ENCODE measurements at places on chromosomes 16 and 17. TPM values are rescaled to one million over a fixed set of nuclear protein-coding genes. Genes with fewer than 3 reads are reported as not detected.
A peak's percentile ranks its signal among the peaks of the same experiment; 100 is the strongest.

The CNTROB gene
- total RNA-seq, result 61.3 TPM

The SCGB1C2 gene
- not detected for total RNA-seq

The TMEM204 gene
- not detected for total RNA-seq

The FOXJ1 gene
- total RNA-seq, result 17.8 TPM

The HEATR9 gene
- total RNA-seq, result not detected

The BCL6B gene
- total RNA-seq, result 1.3 TPM

The PRAC2 gene
- not detected for total RNA-seq

The CA7 gene
- total RNA-seq, result 0.61 TPM

The ENPP7 gene
- total RNA-seq, result not detected

The TP53TG3D gene
- not detected for total RNA-seq

The SKAP1 gene
- not detected for total RNA-seq

The KRT33A gene
- total RNA-seq, result not detected

The CLEC10A gene
- total RNA-seq, result not detected

The SMIM5 gene
- total RNA-seq, result not detected

The LRRC46 gene
- total RNA-seq, result 0.95 TPM

The RGS9 gene
- 13.8 TPM for total RNA-seq

DNA sequence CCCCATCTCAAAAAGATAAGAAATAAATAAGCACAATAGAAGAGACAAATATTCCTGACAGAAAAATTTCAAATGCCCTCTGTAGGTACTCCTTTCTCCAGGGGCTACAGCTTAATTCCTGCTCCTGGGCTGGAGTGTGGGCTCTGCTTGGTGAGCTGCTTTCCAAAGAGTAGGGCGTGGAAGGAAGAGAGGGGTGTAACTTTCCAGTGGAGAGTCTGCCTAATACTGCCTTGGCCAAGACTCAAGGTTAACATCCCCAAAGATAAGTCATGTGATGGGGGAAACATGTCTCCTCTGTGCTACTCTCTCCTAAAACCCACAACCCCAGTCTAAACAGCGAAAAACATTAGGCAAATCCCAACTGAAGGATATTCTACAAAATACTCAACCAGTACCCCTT, 42.7 kb downstream of the TMC5 start:
- no peak for DNase-seq

DNA sequence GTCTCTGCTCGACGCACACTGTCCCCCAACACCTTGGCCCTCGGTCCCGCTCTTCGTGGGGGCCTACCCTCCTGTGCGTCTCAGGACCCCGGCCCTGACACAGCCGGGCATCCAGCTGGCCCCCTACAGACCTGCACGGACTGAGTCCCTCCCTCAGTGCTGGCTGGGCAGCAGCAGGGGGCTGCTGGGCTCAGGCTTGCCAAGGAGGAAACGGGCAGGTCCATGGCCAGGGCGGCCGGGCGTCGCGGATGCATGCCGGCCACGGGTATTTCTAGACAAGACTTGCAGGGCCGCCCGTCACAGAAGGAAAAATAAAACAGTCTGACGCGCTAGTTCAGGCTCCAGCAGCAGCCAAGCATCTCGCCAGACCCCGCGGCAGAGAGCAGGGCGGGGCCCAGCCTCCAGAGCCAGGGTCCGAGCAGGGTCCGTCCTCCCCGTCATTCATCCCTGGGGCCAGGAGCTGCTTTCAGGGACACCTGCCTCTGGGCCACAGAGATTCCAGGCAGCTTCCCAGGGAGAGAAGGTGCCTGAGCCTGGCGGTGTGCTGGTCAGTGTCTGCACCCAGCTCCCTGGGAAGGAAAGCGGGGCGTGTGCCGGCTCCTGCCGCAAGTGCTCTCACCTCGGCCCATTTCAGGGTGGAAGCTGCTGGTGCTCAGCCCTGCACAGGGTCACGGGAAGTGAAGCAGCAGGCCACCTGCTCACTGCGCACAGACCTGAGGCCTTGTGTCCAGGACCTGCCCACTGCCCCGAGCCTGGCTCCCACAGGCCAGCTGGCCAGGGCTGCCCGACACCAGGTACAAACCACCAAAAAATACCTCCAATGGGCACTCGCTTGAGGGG, 7.2 kb upstream of the PVALEF start:
- DNase-seq, result no peak

DNA sequence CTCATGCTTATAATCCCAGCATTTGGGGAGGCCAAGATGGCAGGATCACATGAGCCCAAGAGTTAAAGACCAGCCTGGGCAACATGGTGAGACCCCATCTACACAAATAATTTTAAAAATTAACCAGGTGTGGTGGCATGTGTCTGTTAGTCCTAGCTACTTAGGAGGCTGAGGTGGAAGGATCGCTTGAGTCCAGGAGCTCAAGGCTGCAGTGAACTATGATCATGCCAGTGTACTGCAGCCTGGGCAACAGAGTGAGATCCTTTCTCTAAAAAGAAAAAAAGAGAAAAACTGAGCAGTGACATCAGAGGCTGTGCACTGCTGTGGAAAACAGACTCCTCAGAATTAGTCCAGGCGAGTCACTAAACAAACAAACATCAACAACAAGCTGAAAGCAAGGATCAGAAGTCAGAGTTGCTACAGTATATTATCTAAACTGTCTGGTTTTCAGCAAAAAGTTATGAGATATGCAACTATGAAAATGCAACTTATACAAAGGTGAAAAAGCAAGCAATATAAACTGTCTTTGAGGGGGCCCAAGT, 39.3 kb downstream of the CBFB start:
- no peak for DNase-seq

- DNase-seq, result no peak
Observed at GRCh38 chr17:78661093-78661770, 84.0 kb upstream of the DNAH17 start.

DNA sequence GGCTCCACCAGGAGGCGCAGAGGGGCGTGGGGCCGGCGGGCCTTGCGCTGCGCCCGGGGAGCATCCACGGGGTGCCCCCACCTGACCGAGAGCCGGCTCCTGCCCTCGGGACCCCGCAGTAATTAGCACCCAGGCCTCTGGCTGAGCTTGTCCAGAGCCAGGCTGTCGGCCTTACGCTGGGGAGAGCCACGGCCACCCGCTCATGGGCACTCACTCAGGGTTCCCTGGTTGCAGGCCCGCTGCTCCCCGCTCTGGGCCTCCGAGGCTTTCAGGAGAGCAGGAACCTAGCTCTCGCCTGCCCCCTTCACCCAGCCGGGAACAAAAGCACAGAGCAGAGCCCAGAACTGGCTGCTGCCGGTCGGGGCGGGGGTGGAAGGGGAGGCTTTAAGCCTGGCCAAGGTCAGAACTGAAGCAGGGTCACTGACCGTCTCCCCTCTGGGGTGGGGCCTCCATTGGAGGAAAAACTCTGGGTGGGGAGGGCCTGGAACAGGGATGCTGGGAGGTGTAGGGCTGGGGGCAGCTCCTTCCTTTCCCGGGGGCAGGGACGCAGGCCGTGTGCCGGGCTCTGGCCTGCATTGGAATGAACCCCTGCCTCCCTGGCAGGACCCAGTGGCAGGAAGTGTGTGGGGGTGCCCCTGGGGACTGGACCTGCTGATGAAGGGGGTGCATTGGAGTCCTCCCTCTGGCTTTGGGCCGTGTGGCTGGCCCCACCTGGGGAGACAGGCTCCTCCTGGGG, 12.3 kb downstream of the GLIS2 start:
- DNase-seq, result peak; percentile 95

GRCh38 chr16:83952940-83953795, at the start of gene OSGIN1:
Gene OSGIN1, plus strand, starts transcription at chr16:83953240. Its CDS starts 4,432 bp downstream, at chr16:83957672.
- peak; percentile 88 for DNase-seq

DNA sequence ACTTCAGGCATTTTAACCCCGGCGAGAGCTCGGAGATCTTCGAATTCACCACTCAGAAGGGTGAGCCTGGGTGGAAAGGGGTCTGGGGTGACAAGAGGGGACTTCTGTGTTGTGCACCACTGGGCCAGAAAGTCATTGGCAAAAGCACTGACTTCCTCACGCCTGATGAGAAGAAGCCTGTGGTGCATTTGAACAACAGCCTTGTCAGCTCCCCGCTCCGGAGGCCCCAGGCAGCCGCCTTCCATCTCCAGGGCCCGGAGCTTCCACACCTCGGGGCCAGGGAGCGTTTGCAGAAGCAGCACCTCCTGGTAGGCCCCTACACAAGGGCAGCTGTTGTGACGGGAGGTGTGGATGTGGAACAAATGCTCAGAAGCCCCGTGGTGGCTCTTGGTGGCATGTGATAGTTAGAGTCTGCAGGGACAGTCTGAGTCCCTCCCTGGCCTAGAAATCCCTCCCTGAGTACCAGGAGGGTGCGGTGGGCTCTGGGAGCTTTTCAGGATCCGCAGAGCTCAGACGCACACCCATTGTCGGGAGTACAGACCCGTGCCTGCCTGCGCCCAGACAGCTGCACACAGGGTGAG, 9.7 kb downstream of the CACNG1 start:
- DNase-seq, result peak; percentile 53

DNA sequence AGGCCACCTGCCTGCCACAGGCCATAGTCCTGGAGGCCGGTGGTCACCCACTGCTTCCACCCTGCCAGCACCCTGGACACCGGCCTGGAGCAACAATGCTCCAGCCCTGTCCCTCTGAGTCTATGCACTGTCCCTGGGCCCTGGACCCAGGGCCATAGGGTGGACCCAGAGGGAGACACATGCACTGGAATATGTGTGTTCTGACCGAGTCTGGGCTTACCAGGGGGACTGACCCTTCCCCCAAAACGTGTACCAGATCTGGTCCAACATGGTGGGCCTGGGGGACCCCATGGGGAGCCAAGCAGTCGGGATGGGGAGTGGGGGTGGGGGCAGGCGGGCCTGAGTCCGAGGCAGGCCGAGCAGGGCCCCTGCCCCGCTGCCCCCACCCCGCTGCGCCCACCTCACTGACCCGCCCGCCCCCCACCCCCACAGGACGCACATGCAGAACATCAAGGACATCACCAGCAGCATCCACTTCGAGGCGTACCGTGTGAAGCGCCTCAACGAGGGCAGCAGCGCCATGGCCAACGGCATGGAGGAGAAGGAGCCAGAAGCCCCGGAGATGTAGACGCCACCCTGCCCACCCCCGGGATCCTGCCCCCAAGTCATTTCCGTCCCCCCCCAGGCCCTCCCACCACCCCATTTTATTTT, 357.4 kb downstream of the SEC14L1 start:
- peak; percentile 35 for DNase-seq

GRCh38 chr17:39325528-39326240, 75.7 kb downstream of the FBXL20 start:
- DNase-seq, result no peak

DNA sequence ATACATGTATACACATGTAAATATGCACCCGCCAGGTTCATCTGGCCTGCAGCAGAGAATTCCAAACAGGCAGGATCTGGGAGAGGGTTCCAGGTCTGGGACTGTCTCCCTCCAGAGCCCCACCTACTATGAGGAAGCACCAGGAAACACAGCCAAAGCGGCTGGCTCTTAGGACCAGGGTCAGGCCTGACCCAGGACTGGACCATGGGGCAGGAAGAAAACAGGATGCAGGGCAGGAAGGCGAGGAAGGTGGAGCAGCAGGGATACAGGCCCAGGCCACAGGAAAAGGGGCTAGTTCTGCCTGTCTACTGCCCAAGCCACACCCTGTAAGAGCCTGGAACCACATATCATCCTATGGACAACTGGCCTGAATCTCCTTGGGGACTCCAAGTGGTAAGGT, 2.2 kb downstream of the HID1 start:
- peak; percentile 46 for DNase-seq

GRCh38 chr17:2030779-2031163, 818 bp downstream of the DPH1 start:
- DNase-seq, result peak; percentile 93

DNA sequence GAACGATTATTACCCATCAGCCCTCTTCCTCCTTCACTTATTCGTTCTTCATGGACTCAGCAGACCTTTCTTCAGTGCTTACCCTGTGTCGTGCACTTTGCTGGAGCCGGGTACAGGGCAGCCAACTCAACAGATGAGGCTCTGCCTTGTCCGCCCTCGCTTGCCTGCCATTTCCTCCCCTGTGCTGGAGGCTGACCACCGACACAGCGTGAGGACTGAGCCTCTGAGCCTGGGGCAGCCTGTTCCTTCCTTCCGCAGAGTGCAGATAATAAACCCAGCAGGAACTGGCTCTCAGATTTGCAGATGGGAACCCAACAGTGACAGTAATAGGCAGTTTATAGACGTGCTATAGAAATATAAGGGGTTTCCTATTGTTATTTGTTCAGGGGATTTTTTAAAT, 7.0 kb upstream of the SLC39A11 start:
- DNase-seq, result no peak

DNA sequence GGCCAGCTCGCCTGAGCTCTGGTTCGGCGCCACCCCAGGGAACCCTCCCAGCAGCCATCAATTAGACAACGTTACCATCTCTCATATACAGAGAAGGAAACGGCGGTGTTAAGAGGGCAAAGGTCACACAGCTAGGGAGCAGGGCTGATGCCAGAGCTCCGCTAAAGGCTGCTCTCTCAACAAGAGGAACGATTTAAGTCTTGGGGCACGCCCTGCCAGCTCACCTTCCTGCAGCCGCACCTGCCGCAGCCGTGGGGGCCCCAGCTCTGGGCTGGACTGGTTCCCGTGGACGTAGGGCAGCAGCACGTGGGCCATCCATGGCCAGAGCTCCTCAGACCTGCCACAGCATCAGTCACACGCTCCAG, 43.5 kb downstream of the PKD1 start:
- DNase-seq, result no peak

GRCh38 chr16:56591377-56592060, 2.2 kb downstream of the MT3 start:
- no peak for DNase-seq

- DNase-seq, result no peak
Observed at GRCh38 chr17:20241855-20242254, 225.5 kb downstream of the LGALS9B start.

DNA sequence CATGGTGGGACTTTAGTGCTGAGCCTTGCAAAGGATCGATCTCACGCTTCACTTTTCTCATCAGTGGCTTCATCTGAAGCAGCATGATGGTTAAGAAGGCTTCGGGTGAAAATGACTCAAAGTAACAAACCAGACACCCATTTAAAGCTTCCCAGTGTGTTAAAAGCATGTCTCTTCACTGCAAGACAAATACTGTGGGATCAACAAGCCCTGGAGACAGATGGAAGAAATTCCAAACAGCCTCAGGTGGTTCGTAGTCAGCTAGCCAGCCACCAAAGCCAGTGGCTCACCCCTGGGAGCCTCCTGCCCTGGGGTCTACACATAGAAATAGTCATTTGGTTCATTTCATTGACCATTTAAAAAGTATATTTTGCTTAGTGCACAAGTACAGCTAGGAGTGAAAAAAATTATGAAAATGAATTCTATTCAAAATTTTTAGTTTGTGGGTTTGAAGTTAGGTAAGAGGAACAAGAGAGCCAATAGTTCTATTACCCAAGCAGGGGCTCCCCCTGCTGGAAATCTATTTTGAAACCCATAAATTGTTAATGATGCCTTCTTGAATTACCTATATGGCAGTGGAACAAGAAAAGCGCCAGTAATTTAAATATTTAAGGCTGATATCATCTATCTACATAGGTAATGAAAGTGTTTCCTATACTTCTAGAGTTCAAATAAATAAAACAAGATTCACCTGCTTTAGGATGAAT, 51.6 kb downstream of the PMP22 start:
- DNase-seq, result peak; percentile 69

- no peak for DNase-seq
Observed at GRCh38 chr16:9557713-9558112, 466.3 kb downstream of the HAPSTR1 start.

DNA sequence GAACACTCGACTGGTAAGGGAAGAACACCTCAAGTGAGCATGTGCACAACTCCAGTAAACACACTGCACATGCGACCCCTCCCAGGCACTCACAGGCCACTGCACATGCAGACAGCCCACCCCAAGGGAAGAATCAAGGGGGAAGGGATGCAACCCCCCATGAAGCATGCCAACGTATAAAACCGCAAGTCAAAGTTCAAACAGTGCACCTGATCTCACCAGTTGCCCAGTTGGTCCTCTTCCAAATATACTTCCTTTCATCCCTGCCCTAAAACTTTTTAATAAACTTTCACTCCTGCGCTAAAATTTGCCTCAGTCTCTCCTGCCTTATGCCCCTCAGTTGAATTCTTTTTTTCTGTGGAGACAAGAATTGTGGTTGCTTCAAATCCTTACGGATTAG, 51.0 kb upstream of the TOM1L1 start:
- no peak for DNase-seq

All from endodermal cell (in vitro differentiated cells).